ENCODE measurements at places on chromosomes 5 and 9. TPM values are rescaled to one million over a fixed set of nuclear protein-coding genes. Genes with fewer than 3 reads are reported as not detected.

The ZNF367 gene
- total RNA-seq: 3.7 TPM

The CCDC183 gene
- total RNA-seq: 1.6 TPM

The CATSPER3 gene
- total RNA-seq: 0.89 TPM

The PGM5 gene
- total RNA-seq: 19.6 TPM

The SELENOP gene
- total RNA-seq: 2,596 TPM

The MED7 gene
- 14.6 TPM for total RNA-seq

The DIRAS2 gene
- total RNA-seq: 0.19 TPM

The P4HA2 gene
- total RNA-seq: 17.3 TPM

The SPINK13 gene
- not detected for total RNA-seq

The OTP gene
- not detected for total RNA-seq

The MEGF10 gene
- total RNA-seq: 2.2 TPM

The IRX1 gene
- total RNA-seq: not detected

The NKD2 gene
- total RNA-seq: 52.3 TPM

The STPG3 gene
- total RNA-seq: not detected

The ADGRD2 gene
- 0.40 TPM for total RNA-seq

The NR2F1-AS1 gene
- 6.5 TPM for total RNA-seq

The TUT7 gene
- 63.0 TPM for total RNA-seq

The ECM2 gene
- 0.60 TPM for total RNA-seq

The PITX1 gene
- total RNA-seq: not detected

The PDZD2 gene
- total RNA-seq: 2.0 TPM

The GTF3C4 gene
- total RNA-seq: 11.2 TPM

The STC2 gene
- 4.7 TPM for total RNA-seq

The COL15A1 gene
- 0.94 TPM for total RNA-seq

The PCDHB5 gene
- 1.6 TPM for total RNA-seq

The GPR21 gene
- total RNA-seq: 3.0 TPM

The DDX4 gene
- total RNA-seq: not detected

The GABBR2 gene
- not detected for total RNA-seq

The CTNND2 gene
- 22.3 TPM for total RNA-seq

The TIMD4 gene
- 8.4 TPM for total RNA-seq

The NDUFA8 gene
- 29.2 TPM for total RNA-seq

The TDRD7 gene
- 15.6 TPM for total RNA-seq

The GPR151 gene
- total RNA-seq: not detected

The PLPP7 gene
- 3.1 TPM for total RNA-seq
